ENCODE measurements at places on chromosomes 13 and 19. TPM values are rescaled to one million over a fixed set of nuclear protein-coding genes. Genes with fewer than 3 reads are reported as not detected.

DNA sequence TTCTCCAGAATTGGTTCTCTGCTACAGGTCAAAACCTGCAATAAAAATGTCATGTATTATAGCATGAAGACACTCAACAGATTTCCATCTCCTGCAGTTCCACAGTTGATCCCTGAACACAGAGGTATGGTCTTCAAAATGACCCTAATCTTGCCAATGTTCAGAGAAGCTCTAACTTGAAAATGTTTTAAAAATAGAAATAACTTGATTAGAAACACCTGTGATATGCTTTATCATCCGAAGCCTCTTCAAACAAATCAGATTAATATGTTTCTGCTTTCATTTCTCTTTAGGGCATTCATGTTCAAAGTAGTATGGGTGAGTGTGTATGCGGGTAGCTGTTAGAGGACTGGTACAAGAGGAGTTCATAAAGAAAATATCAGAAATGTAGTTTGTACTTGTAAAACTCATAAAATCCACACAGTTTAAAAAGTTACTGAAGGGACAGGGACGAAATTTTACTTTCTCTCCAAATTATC is 60.4 kb downstream of the KCNRG start:
- H3K27ac ChIP-seq = peak overlapping the region; percentile 92
- H3K36me3 ChIP-seq = no peaks in the 10 kb centered on the region
- peaks cover 30% of the 10 kb centered on the region for H3K4me1 ChIP-seq
- no peak for DNase-seq

ZNF234 gene
- 8.7 TPM for total RNA-seq

DNA sequence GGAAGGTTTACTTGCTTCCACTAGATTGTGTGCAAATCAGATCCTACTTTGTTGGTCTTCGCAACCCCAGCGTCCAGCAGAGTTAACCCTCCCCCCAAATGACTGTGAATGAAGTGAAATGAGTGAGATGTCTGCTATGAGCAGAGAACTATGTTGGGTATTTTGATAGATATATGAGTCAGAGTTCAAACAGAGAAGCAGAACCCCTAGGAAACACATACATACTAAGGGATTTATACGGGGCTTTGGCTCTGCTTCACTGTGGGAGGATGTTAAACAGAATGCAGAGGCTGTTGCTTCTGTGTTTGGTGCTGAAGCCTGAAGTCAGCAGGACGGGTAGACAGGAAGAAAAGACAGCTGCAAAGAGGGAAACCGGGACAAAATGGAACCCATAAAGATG is 197.0 kb downstream of the MZT1 start:
- no peaks in the 10 kb centered on the region for H3K36me3 ChIP-seq
- H3K27ac ChIP-seq = no peak overlapping the region
- no peaks in the 10 kb centered on the region for H3K27me3 ChIP-seq

GAPDHS gene
- total RNA-seq = not detected

Measured in thoracic aorta (tissue), 2 donors.